Kidney (tissue), 22 donors: ENCODE measurements at places on chromosomes 6 and 20. TPM values are rescaled to one million over a fixed set of nuclear protein-coding genes. Genes with fewer than 3 reads are reported as not detected.

Gene OLIG3
- not detected for total RNA-seq

- H3K4me1 ChIP-seq = no peaks in the 10 kb centered on the region
- H3K27me3 ChIP-seq = no peaks in the 10 kb centered on the region
- DNase-seq = no peak
- H3K4me3 ChIP-seq = no peak overlapping the region
Measured at GRCh38 chr6:49332781-49333180, 130.3 kb downstream of the MMUT start.

DNA sequence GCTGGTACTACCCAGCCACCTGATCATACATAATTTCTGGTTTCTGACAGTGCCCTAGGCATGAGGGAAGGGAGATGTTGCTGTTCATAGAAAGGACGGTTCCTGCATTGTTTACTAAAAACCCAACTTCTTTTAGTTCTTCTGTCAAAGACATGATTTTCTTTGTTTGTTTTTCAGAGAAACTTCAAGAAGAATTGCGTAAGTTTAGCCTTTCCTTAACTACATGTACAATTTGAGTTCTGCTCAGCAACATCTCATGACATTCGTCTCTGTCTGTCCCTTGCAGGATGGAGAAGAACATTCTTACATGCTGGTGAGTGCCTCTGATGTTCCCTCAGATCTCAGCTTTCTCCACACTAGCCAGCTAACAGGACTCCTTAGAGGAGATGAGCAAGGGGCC lies 8.0 kb downstream of the BTN2A1 start:
- H3K4me1 ChIP-seq = peaks cover 3% of the 10 kb centered on the region
- no peak for DNase-seq
- no peak overlapping the region for H3K4me3 ChIP-seq
- no peak overlapping the region for H3K27ac ChIP-seq
- H3K36me3 ChIP-seq = peaks cover 44% of the 10 kb centered on the region

DNA sequence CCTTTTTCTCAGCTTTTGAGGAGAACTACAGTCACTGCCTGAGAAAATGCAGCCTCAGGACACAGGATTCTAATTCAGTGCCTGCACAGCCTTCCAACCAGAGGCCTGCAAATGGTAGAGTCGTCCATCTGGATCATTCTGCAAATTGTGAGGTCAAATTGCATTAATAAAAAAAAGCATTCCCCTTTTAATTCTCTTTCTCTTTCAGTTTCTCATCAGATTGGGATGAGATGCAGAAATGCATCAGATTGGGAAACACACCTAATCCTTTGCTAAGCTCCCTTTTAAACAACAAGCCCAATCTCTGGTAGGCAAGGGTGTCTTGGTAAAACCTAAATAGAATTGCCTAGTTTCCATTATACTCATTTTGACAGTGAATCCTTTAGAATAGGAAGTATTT lies 838.8 kb downstream of the MAFB start:
- no peaks in the 10 kb centered on the region for H3K36me3 ChIP-seq
- no peak overlapping the region for H3K4me3 ChIP-seq
- H3K4me1 ChIP-seq = peaks cover 10% of the 10 kb centered on the region
- H3K27ac ChIP-seq = no peak overlapping the region
- no peaks in the 10 kb centered on the region for H3K27me3 ChIP-seq

DNA sequence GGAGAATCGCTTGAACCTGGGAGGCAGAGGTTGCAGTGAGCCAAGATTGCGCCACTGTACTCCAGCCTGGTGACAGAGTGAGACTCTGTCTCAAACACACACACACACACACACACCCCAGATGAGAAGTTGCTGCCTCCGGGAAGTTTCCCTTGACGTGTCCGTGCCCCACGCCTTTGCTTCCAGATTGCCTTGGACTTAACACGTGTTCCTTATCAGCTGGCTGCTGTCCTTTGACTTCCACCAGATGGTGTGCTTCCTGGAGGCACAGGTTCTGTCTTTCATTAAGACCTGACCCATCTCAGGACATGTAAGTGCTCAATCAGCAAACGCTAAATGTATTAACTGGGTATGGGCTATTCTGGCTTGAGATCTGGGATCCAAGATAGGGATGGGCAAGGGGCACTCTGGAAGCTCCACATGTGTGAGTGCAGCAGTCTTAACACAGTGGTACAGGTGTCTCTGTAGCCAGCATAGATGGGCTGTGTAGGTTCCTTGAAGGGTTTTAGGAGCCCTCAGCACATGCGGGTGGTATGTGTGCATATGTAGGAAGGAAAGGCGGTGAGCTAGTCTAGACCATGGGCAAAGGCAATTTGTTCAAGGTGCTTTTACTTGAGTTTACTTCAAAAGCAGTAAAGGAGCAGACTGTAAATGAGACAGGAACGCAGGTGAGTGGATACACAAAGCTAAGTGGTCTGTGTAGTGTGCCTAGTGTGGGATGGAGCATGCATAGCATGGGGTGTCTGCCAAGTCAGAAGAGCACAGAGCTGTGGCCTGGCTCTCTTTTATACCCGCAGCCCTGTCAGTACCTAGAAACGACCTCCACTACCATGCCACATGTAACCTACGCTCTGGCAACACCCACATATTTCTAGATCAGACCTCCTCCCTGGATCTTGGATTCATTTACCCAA lies 11.6 kb downstream of the PIGT start:
- no peak for DNase-seq
- no peak overlapping the region for H3K4me3 ChIP-seq
- H3K4me1 ChIP-seq = no peaks in the 10 kb centered on the region
- H3K27ac ChIP-seq = no peak overlapping the region
- H3K36me3 ChIP-seq = peaks cover 7% of the 10 kb centered on the region

Gene APOM
- total RNA-seq = 4.6 TPM

- H3K4me3 ChIP-seq = no peak overlapping the region
- H3K36me3 ChIP-seq = no peaks in the 10 kb centered on the region
- no peaks in the 10 kb centered on the region for H3K4me1 ChIP-seq
- peak; percentile 37 for DNase-seq
- H3K27me3 ChIP-seq = no peaks in the 10 kb centered on the region
Measured at GRCh38 chr20:19628570-19629134, 129.4 kb upstream of the RIN2 start.

- H3K36me3 ChIP-seq = no peaks in the 10 kb centered on the region
- no peaks in the 10 kb centered on the region for H3K4me1 ChIP-seq
- no peak overlapping the region for H3K27ac ChIP-seq
- H3K27me3 ChIP-seq = no peaks in the 10 kb centered on the region
- no peak overlapping the region for H3K4me3 ChIP-seq
Measured at GRCh38 chr6:3569816-3570215, 113.0 kb upstream of the SLC22A23 start.

- no peak overlapping the region for H3K4me3 ChIP-seq
- no peaks in the 10 kb centered on the region for H3K36me3 ChIP-seq
- H3K4me1 ChIP-seq = no peaks in the 10 kb centered on the region
- no peaks in the 10 kb centered on the region for H3K27me3 ChIP-seq
- H3K27ac ChIP-seq = no peak overlapping the region
Measured at GRCh38 chr6:150395388-150396009, 26.7 kb downstream of the IYD start.

GRCh38 chr6:136983687-136984086 lies 61.1 kb downstream of the IL20RA start:
- H3K4me3 ChIP-seq = no peak overlapping the region
- DNase-seq = no peak
- no peaks in the 10 kb centered on the region for H3K36me3 ChIP-seq
- no peaks in the 10 kb centered on the region for H3K4me1 ChIP-seq
- H3K27me3 ChIP-seq = no peaks in the 10 kb centered on the region
- no peak overlapping the region for H3K27ac ChIP-seq

Gene CDH4
- 1.1 TPM for total RNA-seq

DNA sequence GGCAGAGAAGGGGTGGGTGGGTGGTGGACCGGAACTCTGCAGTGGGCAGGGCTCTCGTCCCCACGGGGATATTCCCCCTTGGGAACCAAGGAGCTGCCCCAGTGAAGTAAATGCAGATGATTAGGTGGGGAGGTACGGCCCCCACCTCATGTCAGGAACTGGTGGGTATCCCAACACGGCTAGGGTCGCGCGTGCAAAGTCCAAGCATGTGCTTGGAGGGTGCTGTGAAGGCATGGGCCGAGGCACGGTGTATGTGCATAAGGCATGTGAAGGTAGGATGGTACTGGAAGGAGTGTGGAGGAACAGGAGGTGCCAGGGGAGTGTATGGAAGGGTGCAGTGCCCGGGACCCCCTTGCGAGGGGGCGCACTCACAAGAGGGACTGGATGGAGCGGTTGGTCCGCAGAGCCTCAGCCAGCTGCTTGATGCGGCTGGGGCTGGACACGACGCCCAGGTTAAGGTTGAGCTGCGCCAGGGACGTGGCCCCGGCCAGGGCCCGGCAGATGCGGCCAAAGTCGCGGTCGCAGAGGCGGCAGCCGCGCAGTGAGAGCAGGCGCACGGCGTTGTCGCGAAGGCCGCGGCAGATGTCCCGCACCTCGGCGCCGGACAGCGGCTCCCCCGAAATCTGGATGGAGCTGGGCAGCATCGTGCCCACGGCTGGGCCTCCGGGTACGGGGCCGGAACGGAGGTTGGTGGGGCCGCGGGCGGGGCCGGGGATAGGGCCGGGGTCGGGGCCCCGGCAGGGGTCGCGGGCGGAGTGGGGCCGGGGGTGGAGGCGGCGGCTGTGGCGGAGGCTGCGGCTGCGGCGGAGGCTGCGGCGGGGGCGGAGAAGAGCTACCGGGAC lies 783 bp downstream of the LRRC73 start:
- H3K27ac ChIP-seq = no peak overlapping the region
- peak; percentile 27 for DNase-seq
- no peaks in the 10 kb centered on the region for H3K27me3 ChIP-seq
- peaks cover 3% of the 10 kb centered on the region for H3K36me3 ChIP-seq

GRCh38 chr6:106674541-106675229 lies 45.3 kb downstream of the QRSL1 start:
- H3K27me3 ChIP-seq = no peaks in the 10 kb centered on the region
- H3K4me1 ChIP-seq = no peaks in the 10 kb centered on the region
- H3K4me3 ChIP-seq = no peak overlapping the region
- no peak overlapping the region for H3K27ac ChIP-seq

Gene TGM3
- total RNA-seq = 0.13 TPM
